ENCODE measurements at places on chromosomes 5 and 9.

DNA sequence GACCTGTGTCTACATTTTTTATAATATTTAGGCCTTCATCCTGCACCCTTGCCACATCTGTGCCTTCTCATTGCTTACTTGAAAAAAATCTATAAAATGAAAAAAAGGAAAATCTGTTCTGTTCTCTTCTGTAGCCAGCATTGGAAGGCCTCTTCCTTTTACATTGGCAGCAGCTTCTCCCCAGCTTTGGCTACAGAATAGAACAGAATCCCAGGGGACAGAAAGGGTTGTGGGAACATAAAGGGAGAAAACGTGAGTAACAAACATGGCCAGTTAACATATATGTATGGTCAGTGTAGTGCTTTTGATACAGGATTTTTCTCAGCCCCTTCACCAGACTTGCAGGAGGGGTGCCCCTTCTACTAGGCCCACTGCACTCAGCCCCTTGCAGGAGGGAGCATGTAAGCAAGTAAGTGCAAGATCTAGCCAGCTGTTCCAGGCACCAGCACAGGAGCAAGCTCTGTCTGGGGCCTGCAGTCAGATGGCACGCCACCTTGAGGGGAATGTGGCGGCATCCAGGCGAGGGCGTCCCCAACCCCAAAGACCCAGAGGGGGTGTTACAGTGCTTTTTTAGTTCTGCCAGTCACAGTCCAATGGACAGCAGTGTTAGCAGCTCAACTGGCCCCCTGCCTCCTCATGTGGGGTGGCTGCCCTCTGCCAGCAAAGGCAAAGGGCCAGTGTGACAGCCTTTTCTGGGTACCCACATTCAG is 330.5 kb upstream of the ZNF462 start:
- DNase-seq, result no peak

- DNase-seq, result no peak
Measured at GRCh38 chr5:13553896-13554295, 390.6 kb downstream of the DNAH5 start.

- DNase-seq, result no peak
Measured at GRCh38 chr5:65994117-65994786, 67.9 kb downstream of the ERBIN start.

DNA sequence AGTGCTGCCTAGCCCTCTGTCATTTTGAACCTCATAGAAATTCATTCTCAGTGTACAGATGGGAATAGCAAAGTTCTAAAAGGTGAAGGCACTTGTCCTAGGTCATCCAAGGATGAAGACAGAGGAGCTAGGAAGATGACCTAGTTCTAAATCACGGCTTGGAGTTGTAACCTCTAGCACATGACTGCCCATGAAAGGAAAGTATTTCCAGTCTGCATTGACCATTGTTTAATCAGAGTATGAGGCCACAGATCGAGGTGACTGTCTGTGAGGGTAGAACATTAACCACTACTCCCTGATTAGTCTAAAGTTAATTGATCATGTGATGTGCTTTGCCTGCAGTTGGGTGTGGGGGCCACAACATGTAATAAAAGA is 674 bp upstream of the TNFSF15 start:
- no peak for DNase-seq

GRCh38 chr5:175700991-175701390 is 43.1 kb downstream of the HRH2 start:
- DNase-seq, result no peak

- DNase-seq, result no peak
Measured at GRCh38 chr5:143695941-143696340, 116.0 kb upstream of the HMHB1 start.

DNA sequence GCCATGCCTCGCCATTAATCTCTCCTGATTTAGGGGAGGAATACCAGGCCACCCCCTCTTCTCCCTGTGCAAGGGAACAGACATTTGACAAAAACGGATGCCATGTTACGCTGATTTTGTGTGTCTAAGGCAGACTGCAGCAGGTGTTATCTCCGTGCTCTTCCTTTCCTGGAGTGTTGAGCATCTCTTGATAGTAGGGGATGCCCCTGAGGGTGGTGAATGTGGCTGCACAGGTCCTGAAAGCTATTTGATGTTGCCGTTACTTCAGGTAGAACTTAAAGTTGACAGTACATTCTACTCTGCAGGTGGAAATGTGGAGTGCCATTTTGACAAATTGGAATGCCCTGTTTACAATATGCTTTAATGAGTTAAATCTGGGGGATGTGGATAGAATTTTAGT is 21.5 kb downstream of the TENT4A start:
- DNase-seq, result no peak

DNA sequence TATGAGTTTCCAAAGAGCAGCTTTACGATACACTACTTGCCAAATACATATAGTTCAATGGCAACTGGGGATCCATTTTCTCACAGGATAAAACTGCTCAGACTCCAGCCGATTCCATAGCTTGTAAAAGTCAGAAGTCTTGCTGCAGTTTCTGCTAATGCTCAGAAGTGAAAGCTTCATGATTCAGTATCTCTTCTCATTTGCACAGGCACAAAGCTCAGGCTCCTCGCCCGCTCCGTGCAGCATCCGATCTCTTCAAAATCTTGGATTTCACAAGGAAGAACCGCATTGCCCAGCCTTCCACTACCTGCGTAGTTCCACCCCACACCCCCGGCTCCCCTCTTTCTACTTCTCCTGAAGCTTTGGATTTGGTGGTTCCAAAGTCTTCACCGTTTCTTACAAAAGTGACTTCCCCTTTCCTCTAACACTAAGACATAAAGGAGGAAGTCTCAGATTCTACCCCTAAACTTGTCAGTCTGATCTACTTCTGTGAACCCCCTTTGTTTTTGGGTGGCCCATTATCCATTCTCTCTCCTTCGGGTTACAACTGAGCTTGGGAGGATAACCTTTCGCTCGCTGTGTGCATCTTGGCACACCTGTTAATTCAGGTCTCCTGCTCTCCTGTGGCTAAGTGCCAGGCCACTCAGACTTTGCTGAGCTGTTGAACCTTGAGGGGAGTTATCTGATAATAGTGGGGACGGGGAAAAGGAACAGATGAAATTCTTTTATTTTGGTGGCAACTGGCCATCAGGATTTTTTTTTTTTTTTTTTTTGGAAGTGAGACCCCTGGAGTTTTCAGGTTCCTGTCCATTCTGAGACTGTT is 194.1 kb downstream of the GNA14 start:
- DNase-seq, result no peak

GRCh38 chr5:158283397-158283796 is 424.5 kb upstream of the CLINT1 start:
- no peak for DNase-seq

DNA sequence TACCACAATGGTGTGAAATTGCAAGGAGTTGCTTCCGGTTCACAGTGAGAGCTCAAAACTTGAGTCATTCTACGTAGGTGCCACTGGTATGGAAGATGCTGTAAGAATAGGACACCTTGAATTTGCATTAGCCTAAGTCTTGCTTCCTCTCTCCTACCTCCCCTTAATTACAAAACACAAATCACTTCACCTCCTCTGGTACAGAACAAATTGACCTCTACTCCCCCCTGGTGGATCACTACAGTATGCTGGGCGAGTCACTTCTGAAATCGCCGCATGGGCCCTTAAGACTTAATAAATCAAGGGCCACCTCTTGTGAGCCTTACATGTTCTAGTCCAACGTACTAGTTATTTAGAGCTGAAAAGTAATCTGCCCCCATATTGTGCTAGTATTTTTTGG is 145.3 kb upstream of the SMARCA2 start:
- no peak for DNase-seq

DNA sequence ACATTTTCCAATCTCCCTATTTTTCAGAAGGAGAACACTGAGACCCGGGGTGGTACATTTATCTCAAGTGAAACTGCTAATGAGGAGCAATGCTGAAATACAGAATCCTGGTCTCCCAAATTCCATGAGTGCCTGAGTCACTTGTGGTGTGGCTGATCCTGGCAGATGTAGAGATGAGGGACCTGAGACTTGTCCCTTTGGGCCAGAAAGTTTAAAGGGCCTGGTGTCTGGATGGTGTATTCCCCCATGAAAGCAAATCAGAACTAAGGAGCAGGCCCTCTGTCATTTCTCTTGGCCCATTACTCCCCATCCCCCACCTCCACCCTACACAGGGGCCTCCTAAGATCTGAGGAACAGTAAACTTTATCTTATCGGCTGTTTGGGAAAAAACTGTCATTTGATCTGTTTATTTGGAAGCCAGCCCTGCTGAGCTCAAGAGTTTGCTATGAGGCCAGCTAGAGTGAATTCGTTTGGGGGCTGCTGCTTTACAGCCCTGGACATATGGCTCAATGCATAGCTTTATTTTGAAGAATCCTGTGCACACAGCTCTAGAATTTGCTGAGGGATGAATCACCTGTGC is 140.3 kb downstream of the LHFPL2 start:
- no peak for DNase-seq

DNA sequence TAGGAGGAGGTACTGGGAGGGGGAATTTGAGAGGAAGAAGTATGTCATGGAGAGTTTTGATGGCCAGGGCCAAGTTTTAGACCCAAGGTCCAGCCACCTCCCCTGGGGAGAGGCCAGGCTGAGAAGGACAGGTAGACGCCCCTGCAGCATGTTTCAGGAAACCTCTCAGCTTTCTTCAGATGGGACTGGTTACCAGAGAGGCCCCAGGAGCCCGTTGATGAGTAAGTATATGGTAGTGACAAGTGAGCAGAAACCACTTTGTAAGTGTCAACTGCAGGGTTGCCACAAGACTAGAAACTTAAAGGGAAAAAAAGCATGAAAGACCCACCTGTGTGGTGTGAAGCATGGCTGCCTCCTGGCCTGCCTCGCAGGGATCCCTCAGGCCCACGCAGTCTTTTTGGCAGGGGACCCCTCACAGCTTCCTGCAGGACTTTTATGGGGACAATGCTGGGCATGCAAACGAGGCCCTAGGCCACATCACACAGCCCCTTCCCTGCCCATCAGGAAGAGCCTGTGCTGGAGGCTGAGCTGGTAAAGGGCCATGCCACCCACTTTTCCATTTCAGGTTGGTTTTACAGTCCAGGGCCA is 255.9 kb downstream of the FSTL4 start:
- DNase-seq, result no peak

GRCh38 chr5:33832404-33833236 is 59.2 kb downstream of the ADAMTS12 start:
- DNase-seq, result no peak

GRCh38 chr5:110658006-110658405 is 68.5 kb downstream of the TMEM232 start:
- DNase-seq, result no peak

DNA sequence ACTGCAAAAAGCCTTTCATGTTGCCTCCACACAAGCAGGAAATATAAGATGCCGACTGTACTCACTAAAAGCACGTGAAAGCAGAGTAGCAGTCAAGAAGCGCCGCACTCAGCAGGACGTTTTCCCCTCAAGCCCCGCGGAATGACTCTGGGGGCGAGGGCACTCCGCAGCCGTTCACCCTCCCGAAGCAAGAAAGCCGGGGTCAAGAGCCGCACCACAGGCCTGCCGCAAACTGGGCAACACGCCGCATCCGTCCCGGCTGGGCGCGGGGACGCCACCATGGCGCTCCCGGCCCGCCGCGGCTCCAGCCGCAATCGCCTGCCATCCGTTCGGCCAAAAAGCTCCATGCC is 364 bp downstream of the RPS6 start:
- no peak for DNase-seq

GRCh38 chr5:9302218-9302617 is 243.7 kb downstream of the SEMA5A start:
- no peak for DNase-seq

GRCh38 chr5:96834016-96834415 is 26.3 kb upstream of the ERAP1 start:
- DNase-seq, result no peak

DNA sequence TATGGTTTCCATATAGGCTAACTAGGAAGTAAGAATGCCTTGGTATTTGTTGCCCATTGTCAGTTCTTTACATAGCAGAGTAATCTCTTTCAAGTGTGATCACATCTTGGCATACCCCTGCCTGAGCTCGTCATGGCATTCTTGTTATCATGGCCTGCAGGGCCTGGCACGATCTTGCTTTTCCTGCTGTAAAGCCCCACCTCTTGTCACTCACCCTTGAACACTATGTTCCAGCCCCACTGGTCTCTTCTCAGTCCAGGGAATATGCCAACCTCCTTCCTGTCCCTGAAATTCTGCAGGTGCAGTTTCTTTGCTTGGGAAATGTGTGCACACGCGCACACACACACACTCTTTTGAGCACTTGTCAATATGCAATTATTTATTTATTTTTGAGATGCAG is 250.2 kb upstream of the DMRT1 start:
- no peak for DNase-seq

GRCh38 chr9:123269281-123269680 is 895 bp upstream of the STRBP start:
- no peak for DNase-seq

- no peak for DNase-seq
Measured at GRCh38 chr9:120323125-120323524, 256.8 kb downstream of the CDK5RAP2 start.

GRCh38 chr9:89323390-89323789 is 5.1 kb downstream of the SECISBP2 start:
- no peak for DNase-seq

DNA sequence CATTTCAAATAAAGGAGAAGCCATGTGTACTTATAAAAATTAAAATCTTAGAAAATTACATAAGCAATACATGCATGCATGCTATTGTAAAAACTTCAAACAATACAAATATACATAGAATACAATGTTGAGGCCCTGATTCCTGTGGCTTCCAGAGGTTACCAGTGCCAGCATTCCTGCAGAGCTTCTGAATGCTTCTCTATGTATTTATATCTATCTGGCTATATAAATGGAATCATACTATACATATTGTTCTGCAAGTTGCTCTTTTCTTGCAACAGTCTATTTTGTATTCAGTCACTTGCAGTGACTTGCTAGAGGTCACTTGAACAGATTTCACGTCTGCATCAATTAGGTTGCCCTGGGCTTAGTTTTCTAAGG is 3.2 kb upstream of the IL12B start:
- DNase-seq, result no peak

GRCh38 chr9:22522206-22522740 is 75.6 kb downstream of the DMRTA1 start:
- DNase-seq, result no peak
